ENCODE measurements at places on chromosomes 13 and 19.

- DNase-seq = no peak
Measured at GRCh38 chr13:51330791-51331190, 8.7 kb upstream of the SERPINE3 start.

DNA sequence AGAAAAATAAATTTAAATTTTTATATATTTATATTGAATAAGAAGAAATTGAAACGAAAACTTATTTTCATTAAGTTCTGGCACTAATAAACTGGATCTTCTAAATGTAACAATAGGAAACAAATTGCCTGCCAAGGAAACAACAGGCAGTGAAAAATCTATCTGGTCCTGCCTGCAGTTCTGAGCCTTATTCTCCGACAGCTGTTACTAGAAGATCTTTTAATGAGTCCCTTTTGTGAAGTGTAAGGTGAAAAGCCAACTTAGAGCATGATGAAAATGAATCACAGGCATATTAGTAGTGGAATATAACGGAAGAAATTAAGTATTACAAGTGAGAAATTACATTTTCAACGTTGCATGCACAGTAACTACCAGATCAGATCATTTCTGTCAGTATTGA lies 1002.7 kb upstream of the PCDH20 start:
- DNase-seq = no peak

- DNase-seq = no peak
Measured at GRCh38 chr13:103187721-103188156, 121.5 kb upstream of the SLC10A2 start.

DNA sequence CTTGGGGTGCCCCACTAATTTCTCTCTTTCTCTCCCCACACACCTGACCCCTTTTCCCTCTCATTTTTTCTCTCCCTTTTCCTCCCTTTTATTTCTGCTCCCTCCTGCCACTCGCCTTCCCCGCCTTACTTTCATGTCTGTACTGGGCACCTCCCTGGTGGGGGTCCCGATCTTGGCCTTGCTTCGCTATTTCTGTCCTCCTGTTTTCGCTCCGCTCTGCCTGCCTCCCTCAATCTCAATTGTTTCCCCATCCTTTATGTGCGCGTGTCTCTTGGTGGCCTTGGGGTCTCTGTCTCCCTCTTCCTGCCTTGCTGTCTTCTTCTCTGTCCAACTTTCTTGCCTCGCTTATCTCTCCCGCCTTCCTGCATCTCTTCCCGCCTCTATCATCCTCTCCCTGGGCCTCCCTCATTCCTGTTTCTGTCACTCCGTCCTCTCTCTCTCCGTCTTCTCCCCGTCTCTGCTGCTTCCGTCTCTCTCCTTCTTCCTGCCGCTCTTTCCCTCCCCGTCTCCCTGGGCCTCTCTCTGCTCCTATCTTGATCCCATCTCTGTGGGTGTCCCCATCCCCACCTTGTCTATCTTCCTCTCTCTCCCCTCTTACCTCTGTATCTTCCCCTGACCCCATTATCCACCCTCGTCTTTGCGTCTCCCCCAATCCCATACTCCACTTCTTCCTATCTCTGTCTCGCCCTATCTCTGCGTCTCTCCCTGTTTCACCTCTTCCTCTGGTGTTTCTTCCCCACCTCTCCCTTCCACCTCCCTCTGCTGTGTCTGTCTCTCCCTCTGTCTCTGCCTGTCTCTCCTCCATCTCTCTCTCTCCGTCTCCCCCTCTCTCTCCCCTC lies 4.0 kb downstream of the GRIN2D start:
- no peak for DNase-seq

DNA sequence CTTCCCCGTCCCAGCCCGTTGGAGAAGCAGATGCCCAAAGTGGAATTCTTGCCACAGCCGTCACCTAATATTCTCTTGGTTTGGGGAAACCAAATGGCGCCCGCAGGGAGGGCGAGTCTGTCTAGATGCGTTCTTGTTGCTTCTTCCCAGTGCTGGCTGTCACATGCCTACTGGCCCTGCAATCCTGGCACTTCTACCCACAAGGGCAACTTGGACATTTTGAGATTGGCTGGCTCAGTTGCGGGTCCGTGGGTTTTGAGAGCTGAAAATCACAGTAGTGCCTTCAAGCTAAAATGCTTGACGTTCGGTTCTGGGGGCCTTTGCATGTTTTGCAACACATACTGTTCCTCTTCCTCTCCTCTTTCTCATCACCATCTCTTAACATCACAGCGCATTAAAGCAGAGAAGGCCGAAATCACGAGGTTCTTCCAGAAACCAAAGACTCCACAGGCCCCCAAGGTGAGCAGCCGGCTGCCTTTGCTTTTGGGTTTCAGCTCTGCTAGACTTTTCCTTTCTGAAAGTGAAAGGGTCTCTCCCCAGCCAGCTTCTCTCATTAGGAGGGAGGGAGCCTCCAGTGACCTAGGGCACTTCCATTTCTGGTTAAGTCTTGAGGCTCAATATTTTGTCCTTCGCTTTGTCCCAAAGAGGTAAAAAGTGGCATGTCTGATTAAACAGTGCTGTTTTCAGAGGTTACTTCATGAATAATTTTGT lies 21.1 kb downstream of the CHAF1A start:
- no peak for DNase-seq

- DNase-seq = no peak
Measured at GRCh38 chr13:83773961-83774360, 108.3 kb downstream of the SLITRK1 start.

DNA sequence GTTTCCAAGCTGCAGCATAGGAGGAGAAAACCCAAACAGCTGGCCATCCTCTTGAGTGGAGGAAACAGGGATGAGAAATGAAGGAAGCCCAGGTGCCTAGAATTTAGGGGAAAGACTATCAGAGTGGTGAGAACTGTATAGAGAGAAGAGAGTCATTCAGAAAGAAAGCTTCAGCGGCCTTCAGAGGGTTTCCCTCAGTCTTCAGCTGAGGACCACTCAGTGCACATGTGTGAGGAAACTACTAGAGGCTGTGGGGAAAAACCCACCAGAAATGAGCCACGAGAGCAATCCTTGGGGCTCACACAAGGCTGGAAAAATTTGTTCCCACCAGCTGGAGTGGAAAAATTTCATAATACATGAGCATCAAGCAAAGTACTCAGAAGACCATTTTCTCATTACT lies 35.2 kb upstream of the CPB2 start:
- DNase-seq = no peak

- no peak for DNase-seq
Measured at GRCh38 chr19:2497186-2497585, 21.3 kb downstream of the GADD45B start.

DNA sequence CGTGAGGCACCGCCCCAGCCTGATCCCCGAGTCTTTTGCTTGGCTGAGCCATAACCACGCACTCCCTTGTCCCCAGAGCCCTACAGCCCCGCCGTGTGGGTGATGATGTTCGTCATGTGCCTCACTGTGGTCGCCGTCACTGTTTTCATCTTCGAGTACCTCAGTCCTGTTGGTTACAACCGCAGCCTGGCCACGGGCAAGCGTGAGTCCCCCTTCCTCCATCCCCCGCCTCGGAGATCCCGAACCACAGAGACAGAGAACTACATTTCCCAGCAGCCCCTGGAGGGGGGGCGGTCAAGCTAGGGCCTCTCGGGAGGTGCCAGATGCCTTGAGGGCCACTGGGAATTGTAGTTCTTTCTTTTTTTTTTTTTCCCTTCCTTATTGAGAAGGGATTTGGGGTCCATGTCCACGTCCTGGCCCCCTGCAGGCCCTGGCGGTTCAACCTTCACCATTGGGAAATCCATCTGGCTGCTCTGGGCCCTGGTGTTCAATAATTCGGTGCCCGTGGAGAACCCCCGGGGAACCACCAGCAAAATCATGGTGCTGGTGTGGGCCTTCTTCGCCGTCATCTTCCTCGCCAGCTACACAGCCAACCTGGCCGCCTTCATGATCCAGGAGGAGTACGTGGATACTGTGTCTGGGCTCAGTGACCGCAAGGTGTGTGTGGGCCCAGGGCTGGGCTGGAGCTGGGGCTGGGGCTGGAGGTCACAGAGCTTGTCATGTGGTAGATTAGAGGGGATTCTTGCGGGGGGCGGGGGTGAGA lies 25.9 kb downstream of the GRIN2D start:
- no peak for DNase-seq
